ENCODE measurements at places on chromosomes 4 and X.

DNA sequence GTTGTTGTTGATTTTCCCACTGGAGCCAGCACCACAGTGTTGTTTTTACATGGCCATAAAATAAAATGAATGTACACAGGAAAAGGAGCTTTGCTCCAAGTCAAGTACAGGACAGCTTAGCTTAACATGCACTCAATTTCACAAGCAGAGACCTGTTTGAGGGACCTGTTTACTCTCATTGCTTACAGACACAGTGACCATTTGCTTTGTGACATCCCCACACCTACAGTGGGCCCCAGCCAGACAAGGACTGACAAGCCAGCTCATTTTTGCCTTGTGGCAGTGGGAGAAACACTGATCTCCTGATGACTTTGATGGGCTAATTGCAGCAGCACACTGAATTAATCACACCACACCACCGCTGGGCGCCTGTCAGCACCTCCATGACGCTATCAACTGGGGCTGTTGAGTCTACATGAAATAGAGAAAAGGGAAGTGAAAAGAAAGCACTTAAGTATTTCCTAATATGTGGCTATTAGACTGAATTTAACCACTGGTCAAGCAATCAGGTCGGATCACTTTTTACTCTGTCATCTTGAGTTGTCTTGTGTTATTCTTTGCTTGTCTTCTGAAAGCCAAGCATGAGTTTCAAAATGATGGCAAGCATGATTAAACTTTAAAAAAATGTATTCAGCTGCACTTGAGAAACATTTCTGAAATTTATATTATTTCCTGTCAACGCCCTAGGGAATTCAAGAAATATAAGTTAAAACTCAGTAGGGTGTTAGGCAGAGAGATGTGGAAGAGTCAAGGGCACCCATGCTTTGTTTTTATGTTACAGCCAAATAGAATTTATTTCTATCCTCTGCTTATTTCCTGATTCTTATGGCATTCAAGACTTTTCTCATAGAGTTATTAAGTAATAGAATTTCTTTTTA is 557.7 kb downstream of the RAB28 start:
- no peak for DNase-seq

- DNase-seq, result no peak
Measured at GRCh38 chr4:139763672-139764071, 98.1 kb downstream of the MGST2 start.

- DNase-seq, result no peak
Measured at GRCh38 chr4:153549405-153549804, 83.2 kb downstream of the TMEM131L start.

GRCh38 chr4:109996526-109996925 is 83.8 kb downstream of the EGF start:
- DNase-seq, result no peak

GRCh38 chr4:89300499-89300898 is 7.1 kb downstream of the GPRIN3 start:
- DNase-seq, result no peak

DNA sequence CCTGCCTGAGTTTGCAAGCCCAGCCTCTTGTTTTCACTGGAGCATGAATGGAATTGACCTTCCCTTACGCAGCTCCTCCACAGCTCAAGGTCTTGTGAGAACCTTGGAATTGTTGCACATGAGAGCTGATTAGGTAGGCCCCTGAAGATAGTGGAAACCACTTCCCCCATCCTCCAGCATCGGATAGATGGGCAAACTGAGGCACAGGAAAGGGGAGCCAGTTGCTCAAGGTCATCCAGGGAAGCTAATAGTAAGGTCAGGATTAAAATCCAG is 27.2 kb downstream of the PJA1 start:
- no peak for DNase-seq

- DNase-seq, result no peak
Measured at GRCh38 chr4:19739101-19739651, 512.5 kb upstream of the SLIT2 start.

- no peak for DNase-seq
Measured at GRCh38 chr4:159925770-159926169, 822.9 kb downstream of the RAPGEF2 start.

- no peak for DNase-seq
Measured at GRCh38 chr4:81257021-81257420, 42.0 kb upstream of the PRKG2 start.

DNA sequence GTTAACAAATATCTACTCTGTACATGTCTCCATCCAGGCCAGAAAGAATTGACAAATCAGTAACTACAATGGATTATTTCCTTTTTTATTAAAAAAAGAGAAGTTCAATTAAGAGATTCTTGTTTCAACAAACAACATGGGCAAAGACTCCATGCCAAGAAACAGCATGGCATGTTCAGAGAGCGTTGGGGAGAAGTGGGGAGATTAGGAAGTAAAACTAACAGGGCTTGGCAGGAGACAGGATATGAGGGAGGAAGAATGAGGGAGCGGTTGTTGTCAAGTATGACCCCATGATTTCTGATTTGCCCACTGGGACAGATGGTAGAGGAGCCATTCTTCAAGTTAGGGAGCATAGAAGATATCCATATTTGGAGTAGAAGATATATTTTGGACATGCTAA is 128.4 kb downstream of the RNF150 start:
- DNase-seq, result no peak

DNA sequence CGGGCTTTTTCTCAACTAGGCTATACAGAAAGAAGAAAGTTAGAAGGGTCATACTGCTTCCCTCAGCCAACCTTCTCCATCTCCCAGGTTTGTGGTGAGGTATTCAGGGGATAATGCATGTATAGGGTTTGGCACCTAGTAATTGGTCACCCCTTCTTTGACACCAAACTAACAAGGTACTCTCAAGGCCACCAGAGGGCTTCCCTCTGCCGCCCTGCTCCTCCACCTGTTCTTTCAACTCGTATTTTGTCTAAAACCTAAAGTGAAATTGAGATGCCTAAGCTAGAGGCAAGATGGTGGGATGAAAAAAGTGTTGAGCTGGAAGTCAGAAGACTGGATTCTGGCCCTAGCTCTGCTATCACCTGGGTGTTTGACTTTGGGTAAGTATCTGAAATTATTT is 22.0 kb downstream of the CT47C1 start:
- no peak for DNase-seq

- DNase-seq, result no peak
Measured at GRCh38 chr4:36173905-36174304, 70.4 kb downstream of the ARAP2 start.

GRCh38 chr4:74287164-74287563 is 21.1 kb upstream of the EPGN start:
- no peak for DNase-seq

DNA sequence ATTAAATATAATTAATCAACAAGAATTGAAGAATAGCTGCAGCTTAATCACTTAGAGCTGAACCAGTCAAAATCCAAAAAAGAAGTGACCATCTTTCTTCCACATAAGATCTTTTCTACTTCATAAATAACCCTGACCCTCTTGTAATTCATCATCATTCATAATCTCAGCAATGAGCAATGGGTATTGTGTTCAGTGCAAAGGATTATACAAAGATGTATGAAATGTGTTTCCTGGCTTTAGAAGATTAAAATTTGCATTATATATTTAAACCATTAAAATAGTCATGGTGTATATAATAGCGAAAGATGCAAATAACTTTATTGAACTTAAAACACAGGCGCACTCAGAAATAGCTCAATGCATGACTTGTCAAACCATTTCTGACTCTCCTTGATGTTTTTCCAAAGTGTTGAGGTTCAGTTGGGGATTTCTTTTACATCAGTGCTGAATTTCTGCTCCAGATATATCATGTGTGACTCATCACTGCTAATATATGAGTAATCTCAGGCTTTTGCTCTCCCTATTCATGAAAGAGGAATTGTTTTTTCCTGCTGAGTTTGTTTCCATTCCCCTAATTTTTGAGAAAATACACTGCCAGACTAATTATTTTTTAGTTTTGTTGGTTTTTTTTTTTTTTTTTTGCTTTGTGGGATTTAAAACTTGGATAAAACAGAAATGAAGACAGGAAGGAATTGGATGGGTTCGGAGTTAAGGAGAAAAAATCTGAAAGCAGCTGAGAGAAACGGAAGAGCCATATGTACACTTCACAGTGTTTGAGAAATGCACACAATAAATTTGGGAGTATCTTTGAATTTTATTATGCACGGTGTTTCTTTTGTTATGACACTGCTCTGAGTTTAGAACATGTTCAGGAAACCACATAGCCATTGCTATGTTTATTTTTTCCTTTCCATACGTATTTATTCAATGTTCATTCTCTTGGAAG is 290.1 kb upstream of the PCDH7 start:
- DNase-seq, result no peak

GRCh38 chrX:149207518-149207917 is 297.6 kb downstream of the IDS start:
- no peak for DNase-seq

GRCh38 chr4:172751550-172751949 is 417.1 kb upstream of the GALNT7 start:
- no peak for DNase-seq

GRCh38 chrX:150567645-150568319 is 639 bp upstream of the MTM1 start:
- peak; percentile 70 for DNase-seq

GRCh38 chrX:155056877-155057792 is 13.8 kb downstream of the CMC4 start:
- DNase-seq, result peak; percentile 85

DNA sequence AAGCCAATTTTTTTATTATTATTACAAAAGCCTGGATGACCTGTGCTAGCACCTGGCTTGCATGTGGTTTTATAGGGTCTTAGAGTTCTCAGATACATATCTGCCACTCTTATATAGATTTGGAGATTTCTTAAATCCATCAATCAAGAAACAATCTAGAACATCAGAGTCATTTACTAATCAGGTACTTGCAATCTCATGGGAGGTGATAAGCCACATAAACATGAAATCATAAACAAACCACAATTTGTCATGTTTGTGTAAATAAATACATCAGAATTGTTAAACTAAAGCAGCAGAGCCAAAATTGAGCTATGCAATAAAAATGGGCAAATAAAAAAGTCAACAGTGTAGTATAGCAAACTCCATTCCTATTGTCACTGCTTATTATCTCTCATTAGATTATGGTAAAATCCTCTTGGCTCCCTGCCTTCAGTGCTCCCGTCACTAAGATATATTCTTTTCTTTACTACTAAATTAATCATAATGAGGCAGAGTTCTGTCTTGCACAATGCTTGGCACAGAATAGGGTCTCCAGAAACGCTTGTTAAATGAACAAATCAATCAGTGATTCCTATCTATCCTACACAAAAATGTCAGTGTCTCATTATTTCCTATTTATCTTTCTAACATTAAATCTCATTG is 108.7 kb upstream of the TTC29 start:
- DNase-seq, result no peak

DNA sequence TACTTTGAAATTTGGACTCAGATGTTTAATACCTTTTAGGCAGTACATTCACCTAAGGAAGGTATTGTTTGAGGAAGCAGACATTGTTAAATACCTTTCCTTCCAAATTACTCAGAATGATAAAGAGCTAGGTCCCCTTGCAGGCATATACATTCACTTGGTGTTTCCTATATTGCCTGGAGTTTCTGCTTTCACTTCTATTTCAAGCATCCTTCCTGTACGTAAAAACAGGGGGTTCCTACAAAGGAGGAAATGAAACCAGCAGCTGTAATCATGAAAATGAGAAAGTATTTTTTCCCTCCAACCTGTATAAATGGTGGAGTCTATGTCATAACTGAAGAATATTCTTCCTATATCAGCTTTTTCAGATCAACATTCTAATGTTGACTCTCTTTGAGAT is 90.4 kb upstream of the RASGEF1B start:
- no peak for DNase-seq

- DNase-seq, result no peak
Measured at GRCh38 chr4:169621731-169622492, 1.5 kb downstream of the CLCN3 start.

GRCh38 chrX:9482408-9482807 is 17.6 kb downstream of the TBL1X start:
- DNase-seq, result no peak

DNA sequence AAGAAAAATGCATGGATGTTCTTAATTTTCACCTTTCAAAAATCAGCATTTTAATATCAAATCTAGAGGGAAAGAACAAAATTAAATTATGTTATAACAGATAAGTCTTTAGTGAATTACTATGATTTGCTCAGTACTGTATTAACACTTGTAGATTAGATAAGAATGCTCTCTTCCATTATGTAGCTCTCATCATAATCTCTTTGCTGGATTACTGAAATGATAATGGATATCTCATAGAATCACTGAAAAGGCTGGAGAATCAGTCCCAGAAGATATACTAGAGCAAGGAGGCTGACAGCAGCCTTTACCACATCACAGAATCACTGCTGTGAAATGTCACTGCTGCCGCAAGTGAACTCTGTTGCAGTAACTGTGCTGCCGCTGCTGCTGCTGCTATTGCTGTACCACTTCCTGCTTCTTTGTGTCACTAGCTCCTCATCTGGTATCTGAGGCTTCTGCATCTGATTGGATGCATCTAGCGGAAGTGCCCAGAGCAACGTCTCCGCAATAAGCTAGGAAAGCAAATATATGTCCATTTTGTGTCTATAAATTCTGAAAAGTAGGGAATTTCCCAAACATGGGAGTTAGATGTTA is 738.2 kb downstream of the ADGRL3 start:
- DNase-seq, result no peak

DNA sequence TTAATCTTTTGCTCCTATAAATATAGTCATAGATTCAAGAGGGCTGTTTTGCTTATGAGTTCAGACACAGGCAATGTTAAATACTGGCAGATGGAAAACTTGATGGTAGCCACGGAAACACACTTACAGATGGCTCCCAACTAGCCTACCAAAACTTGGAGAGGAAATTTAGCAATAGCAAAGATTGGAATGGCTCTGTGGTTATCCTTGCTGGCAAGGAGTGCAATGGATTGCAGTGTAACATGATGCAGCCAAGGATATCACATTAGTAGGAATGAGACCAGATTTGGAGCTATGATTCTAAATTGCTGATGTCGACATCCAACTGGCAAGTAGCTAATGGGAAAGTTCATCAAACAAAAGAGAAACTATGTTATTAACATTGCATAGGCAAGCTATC is 791.0 kb upstream of the DIAPH2 start:
- DNase-seq, result no peak

DNA sequence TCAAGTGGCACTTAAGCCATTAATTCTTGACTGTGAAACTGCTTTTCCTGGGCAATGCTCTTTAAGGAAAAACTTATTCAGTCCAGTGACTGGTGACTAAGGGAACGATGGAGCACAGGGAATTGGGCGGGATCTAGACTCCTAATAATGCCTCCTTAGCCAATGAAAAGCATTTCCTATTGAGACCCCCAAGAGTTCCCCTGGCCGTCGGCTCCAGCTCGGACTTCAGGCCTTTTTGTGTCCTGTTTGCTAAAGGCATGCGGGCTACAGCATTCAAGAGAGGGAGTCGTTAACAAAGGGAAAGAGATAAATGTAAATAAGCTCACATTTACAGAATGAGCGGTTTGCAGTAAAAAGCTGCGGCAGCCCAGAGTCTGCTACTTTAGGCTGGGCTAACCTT is at the start of gene LPAR4:
LPAR4 (plus strand) TSS at position 232 of the 400 bp plus-strand sequence. CDS start 7,150 bp downstream, outside the sequence.
- no peak for DNase-seq
